Activated CD8-positive, alpha-beta memory T cell treated with anti-CD3 and anti-CD28 coated beads, Interleukin-2, amount 10 ng/mL, durations not matched to agents 7 days and 5 days (primary cell): ENCODE measurements at places on chromosomes 16 and 17. TPM values are rescaled to one million over a fixed set of nuclear protein-coding genes. Genes with fewer than 3 reads are reported as not detected.

PDE6G gene
- 12.5 TPM for total RNA-seq

DNA sequence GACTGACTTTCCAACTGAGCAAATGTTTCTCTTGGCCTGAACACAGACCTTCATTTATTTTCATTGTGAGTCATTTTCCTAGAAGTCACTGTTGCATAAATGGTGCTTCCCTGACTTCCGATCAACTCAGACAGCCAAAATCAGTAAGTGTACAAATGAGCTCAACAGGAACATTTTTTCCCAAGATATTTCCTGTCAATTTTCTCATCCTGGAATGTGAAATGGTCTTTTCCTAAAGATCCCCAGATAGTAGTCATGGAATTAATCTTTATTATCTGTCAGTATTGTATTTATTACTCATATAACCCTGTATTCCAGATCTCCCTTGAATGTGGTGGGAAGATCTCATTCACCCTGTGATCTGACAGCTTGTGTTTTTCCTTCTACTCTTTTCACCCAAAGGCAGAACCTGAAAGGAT, 360.3 kb upstream of the KIF2B start:
- no peak for DNase-seq

DNA sequence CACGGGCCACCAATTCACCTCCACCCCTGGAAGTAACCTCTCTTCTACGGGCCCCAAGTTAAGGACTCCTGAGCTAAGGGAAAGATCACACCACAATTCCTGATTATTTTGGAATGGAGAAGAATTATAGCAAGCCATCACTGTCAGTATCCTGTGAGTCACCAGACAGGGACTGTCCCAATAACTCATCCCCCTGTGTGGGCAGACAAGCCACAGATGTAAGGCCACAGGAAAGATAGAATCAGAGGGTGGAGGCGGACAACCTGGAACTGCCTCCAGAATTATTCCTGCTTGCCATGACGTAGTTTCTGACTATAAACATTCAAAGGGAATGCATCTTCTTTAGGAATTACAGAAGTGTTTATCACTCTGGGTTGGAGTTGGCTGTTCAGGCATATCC, 5.8 kb upstream of the MYO1D start:
- DNase-seq: no peak

TMC5 gene
- total RNA-seq: not detected

- no peak for DNase-seq
Observed at GRCh38 chr16:88465387-88465983, 12.4 kb downstream of the ZFPM1 start.

DNA sequence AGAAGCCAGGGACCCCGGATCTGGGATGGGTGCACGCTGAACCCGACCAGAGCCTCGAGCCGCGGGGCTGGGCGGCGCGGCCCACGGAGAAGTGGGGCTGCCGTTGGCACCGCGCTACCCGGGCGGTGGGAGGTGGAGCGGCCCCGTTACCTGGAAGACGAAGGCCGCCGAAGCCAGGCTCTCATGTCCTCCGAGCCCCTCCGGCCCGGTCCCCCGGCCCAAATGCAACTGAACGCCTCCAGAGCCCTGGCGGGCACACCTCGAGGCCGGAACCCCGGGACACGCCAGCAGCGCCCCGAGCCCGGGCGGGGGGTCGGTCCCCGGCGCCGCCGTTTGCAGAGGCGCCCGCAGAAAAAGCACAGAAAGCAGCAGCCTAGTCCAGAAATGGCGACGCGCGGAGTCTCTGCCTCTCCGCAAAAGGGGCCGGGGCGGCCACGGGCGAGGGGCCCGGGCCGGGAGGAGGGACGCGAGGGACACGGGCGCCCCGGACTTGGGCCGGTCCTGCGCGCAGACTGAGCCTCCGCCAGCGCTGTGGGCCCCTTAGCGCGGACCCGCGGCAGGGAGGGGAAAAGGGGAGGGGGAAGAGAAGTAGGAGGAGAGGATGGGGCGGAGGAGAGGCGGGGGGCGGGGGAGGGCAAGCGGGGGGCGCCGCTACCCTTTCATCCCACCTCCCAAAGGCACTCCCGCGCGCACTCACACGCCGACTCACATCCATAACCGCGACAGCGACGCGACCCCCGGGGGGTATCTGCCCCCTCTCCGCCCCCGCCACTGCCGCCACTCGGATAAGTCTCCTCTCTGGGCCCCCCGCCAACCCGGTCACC, 1.4 kb downstream of the AXIN2 start:
- no peak for DNase-seq

DNA sequence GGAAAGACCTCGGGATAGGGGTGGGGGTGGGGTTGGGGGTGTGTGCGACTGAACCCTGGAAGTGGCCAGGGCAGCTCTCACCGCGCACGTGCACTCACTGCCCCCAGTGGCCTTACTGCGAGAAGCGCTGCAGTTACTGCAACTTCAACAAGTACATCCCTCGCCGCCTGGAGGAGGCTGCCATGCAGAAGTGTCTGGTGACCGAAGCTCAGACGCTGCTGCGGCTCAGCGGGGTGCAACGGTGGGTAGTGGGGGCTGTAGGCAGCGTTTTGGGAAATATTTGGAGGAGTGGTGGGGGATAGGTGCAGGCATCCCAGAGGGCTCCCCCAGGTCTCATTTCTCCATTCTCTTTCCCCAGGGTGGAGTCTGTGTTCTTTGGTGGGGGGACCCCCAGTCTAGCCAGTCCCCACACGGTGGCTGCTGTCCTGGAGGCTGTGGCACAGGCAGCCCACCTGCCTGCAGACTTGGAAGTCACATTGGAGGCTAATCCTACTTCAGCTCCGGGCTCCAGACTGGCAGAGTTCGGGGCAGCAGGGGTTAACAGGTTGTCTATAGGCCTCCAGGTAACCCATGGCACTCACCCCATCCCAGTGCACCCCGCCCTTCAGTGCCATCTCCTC, 972 bp downstream of the RSAD1 start:
- peak; percentile 81 for DNase-seq

DNA sequence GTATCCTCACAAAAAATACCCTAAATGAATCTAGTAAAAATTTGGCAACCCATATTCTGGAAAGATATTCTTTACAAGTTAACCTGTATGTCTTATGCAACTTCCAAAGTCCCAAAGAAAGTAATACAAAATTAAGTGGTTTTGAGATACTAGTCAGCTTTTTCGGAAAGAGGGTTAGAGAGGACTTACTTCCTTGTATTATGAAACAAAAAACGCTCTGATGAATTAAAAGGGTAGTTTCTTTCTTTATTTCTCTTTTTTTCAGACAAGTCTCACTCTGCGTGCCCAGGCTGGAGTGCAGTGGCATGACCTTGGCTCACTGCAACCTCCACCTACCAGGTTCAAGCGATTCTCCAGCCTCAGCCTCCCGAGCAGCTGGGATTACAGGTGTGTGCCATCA, 51.6 kb downstream of the KANSL1 start:
- no peak for DNase-seq

DNA sequence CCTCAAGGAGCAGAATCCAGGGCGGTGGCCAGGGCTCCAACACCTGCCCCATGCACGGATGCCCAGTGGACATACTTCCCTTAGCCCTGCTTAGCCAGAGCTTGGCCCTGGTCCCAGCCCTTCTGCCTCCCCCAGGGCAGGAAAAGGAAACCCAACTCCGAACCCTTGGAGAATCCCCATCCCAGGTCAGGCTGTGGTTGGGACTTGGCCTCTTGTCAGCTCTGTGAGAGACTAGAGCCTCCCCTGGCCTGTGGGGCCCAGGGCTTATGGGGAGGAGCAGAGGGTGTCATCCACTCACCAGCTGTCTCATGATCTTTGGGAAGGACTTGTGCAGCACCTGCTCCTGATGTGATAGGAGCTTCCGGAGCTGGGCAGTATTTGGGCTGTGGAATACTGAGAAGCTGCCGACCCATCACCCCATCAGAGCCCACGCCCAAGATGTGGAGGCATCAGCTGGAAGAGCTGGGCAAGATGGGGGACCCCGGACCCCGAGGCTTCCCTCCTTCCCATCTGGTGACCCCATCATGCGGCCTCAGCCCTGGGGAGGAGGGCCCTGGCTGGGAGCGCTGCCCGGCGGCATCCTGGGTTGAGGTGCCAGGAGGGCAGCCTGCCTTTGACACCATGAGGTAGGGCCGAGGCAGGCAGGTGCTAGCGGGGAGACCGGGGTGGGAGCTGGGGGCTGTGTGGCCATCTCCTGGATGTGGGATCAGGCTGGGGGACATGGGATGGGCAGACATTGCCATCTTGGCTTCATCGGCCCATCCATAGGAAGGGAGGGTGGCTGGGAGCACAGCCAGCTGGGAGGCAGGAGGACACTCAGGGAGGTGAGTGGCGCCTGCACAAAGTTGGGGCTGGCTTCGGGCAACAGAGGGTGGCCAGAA, 45.1 kb downstream of the TNFRSF13B start:
- no peak for DNase-seq

DNA sequence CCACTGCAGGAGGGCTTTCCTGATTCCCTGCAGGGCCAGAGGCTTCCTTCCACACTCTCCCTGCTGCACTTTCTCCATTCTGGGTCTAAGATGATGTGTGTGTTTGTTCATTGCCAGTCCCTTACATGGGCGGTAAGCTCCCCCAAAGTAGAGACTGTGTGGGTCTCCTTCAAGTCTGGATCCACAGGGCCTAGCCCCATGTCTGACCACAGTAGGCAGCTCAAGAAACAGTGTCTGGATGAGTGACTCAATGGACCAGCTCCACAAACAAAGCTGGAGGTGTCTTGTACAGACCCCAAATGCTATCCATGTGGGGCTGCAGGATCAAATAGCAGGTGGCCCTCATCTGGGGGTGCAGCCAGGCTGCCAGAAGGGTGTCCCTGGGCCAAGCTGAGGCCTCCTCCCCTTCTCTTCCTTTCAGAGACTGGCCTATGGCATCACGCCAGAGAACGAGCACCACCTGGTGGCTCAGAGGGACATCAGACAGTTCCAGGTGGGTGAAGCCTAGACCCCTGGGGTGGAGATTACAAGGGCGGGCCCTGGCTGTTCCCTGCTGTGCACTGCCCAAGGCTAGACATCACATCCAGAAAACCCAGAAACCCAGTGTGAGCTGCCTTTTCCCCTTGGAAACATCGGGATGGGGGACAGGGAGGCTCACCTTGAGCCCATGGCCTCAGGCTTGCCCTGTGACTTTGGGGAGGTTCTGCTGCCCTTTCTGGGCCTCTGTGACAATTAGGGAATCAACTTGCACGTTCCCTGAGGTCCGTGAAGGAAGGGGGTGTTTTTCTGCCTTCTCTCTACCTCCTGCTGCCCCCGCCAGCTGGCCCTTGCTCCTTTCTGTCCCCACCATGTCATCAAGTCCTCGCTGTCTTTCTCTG, 45.9 kb downstream of the SLC6A2 start:
- DNase-seq: peak; percentile 50

DNA sequence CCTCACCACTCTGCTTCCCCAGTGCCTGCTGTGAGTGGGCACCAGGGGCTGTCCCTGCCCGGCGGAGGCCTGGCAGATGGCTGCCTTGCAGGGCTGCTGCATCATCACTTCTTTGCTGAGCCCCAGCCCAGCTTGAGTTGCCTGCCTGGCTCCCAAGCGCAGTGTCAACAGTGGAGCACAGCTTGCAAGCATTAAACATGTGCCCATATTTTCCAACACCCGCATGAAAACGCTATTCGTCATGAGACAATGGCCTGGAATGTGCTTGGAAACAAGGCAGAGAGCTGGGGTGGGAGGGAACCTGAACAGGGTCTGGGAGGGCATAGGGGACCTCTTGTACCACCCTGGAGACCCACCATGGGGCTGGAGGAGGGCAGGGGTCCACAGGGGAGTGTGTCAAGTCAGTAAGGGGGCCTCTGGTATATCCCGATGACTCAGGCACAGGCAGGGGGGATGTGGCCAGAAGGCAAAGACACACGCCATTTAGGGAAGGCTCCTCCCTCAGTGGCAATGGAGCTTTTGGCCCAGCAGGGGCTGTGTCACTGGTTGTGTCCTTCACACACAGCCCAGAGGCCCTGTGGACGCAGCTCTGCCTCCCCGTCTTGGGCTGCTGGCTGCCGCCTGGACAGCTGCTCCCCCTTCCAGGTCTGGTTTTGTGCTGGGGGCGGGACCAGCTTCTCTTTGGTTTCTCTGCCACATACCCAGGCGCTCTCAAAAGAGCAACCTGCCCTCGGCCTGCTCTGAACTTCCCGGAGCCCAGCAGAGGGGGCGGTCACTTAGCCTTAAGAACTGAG, 17.4 kb upstream of the MTSS2 start:
- no peak for DNase-seq

TMEM100 gene
- not detected for total RNA-seq

NOXO1 gene
- total RNA-seq: 0.26 TPM

CRYBA1 gene
- not detected for total RNA-seq

KRTAP4-6 gene
- total RNA-seq: not detected

MGAT5B gene
- total RNA-seq: 0.18 TPM

- DNase-seq: no peak
Observed at GRCh38 chr17:1286379-1287106, 7.1 kb downstream of the TRARG1 start.

DNA sequence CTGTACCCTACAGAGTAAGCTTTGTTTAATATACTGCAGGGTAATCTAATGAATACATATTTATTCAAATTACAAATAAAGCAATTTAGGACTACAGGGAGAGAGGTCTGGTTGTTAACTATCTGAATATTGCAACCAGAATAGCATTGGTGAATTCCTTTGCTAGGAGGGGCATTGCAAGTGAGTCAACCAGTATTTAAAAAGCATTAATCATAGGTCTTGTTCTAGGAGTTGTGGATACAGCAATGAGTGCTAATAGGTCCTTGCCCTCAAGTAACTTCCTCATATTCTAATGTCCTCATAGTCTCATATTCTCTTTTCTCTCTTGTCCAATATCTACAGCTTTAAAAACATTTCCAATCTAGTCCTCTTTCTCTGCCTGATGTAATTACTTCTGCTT, 531.4 kb downstream of the CDH11 start:
- no peak for DNase-seq

- no peak for DNase-seq
Observed at GRCh38 chr17:29357821-29358232, 32.3 kb upstream of the TAOK1 start.

BCL7C gene
- total RNA-seq: 26.8 TPM

GRCh38 chr17:77323413-77324171, 182.8 kb downstream of the SEC14L1 start:
- no peak for DNase-seq

SCGB1C2 gene
- not detected for total RNA-seq

CDR2L gene
- total RNA-seq: 0.32 TPM

DNA sequence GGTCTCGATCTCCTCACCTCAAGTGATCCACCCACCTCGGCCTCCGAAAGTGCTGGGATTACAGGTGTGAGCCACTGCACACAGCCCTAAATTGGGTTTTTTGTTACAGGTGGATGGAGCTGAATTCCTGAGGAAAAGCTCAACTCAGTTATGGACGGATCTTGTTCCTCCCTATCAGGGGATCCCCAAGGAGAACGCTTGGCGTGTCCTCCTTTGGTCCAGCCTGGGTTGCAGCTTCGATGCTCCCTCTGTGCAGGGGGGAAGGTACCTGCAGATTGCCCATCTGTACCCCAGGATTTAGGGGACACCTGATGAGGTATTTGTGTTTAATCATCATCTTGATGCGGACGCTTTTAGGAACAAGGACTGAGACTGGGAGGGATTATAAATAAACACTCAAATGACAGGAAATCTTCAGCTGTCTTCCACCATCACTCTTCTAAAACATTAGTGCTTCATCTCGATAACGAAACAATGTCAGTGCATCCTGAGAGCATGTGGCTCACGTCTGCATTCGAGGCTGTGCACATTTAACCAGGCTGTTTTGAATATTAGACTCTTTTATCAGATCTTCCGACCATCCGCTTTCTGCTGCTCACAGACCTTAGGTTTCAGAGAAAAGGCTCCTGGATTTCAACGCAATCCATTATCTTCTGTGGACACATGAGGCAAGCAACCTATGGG, 18.2 kb upstream of the MEIOB start:
- DNase-seq: no peak
